Stimulated activated naive CD8-positive, alpha-beta T cell treated with anti-CD3 and anti-CD28 coated beads, Interleukin-15, Interleukin-2, amounts not matched to agents 100 U/mL and 50 U/mL, for 24 hours (primary cell): ENCODE measurements at places on chromosomes 16 and 17.

DNA sequence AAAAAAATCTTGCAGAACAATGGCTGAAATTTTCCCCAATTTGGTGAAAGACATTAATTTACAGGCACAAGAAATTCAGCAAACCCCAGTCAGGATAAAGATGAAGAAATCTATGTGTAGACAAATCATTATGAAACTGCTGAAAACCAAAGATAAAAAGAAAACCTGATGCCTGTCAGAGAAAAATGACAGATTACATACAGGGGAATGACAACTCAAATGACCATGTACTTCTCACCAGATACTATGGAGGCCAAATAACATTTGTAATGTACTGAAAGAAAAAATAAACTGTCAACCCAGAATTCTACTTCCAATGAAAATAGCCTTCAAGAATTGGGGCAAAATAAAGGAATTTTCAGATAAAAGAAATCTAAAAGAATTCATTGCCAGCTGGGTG, 7.2 kb upstream of the XAF1 start:
- DNase-seq = no peak

- no peak for DNase-seq
Measured at GRCh38 chr16:74825941-74826340, 51.3 kb upstream of the FA2H start.

- no peak for DNase-seq
Measured at GRCh38 chr17:56217921-56218320, 64.6 kb downstream of the ANKFN1 start.

- no peak for DNase-seq
Measured at GRCh38 chr17:78802008-78802407, 19.9 kb upstream of the CYTH1 start.

DNA sequence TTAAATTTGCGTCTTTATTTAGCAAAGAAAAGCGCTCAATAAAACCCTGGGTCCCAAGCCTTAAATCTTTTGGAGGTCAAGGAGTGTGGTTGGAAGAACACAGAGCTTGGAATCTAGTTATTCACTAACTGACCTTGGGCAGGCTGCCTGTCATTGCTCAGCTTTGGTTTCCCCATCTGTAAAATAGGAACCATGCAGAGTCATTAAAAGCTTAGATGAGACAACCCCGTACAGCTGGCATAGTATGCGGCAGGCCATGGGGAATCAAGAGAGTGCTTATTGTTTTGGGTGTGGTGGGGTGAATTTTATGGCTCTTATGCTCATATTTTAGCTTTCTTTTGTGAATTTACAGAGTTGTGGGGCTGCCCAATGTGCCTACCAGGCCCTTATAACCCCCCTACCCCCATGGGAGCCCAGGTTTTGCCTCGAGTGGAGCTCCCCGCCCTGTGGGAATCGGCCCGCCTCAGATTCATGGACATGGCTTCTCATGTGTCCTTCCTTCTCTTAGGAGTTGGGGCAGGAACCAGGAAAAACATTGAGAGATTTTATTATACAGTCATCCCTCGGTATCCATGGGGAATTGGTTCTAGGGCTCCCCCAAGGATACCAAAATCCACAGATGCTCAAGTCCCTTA, 113.5 kb downstream of the CLEC16A start:
- no peak for DNase-seq

DNA sequence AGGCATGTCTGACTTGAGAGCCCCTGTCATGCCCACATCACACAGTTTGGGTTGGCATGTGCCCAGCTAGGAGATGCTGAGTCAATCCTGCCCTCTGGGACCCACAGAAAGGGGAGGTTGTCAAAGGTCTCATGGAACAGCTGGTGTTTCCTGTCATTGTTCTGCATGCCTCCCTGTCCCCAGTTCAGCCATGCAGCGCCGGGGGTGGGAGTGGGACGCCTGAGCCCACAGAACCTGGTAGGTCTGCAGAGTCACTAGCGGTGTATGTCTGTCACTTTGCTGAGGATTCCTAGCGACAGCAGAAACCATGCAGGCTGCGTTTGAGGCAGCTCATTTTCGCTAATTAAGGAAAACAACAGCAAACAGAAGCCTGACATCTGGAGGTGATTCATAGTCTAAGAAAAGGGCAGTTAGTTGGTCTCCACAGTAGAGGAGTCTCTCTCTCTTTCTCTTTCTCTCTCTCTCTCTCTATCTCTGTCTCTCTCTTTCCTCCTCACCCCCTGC, 19.6 kb upstream of the CCL1 start:
- peak; percentile 69 for DNase-seq
